OCI-M1 (cell line): ENCODE measurements at places on chromosomes 2 and 18.

- no peak for DNase-seq
These were observed 42.6 kb upstream of the HNRNPA3 start for GRCh38 chr2:177169810-177170514.

DNA sequence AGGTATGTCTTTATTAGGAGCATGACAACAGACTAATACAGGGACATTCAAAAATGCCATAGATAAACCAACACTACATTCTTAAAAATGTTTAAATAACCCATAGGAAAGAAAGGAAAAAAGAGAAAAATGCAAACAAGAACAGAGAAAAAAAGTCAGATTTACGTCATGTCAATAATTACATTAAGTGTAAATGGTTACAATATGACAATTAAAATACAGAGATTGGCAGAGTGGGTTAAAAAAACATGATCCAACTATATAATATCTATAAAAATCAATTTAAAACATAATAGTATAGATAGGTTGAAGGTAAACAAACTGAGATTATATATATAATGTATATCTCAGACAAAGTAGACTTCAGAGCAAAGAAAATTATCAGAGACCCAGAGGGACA is 255.8 kb downstream of the ANAPC1 start:
- DNase-seq: no peak

DNA sequence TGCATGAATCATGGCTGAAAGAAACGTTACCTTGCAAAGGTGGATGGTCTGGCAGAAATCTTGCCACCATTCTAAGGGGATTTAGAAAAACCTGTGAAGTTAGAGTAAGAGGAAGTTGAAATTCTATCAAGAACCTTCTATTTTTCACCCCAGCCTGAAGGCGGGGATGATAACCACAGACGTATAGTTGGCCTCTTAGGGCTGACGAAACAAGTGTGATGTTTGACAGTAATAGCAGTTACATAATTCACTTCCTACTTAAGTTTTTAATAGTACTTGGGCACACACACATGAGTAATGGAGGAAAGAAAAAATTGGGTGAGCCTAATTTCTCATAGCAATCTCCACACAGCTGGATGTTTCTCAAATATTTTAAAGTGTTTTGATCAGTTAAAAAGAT is 336.6 kb upstream of the SALL3 start:
- DNase-seq: peak; percentile 44

DNA sequence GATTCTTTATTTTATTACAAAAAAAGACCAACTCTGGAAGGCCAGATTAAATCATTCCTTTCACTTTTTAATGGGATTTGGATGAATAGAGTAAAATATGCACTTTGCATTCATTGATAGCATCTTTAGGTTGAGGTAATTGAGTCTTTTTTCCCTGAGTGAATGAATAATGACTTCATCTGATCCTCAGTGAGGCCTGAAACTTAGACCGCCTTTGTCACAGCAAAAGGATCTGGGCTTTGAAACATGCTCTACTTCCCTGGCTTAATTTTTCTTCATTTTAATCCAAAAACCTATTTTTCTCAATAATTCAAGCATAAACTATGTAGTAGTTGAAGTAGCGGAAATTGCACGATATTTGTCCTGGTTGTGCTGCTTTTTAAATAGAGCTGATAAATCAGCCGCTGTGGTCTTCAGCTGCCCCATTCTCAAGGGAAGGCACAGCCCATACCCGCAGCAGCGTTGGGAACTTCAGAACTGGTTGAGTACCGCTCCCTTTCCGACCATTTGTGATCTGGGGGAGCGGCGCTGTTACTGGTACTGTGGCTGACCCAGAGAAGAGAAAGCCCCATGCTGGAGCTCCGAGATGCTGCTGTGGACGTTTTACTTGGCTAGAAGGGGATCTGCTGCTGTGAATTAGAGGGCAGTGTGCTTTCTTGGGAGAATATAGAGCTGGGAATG is 145.3 kb upstream of the NFATC1 start:
- DNase-seq: no peak
